SIG-M5 (cell line): ENCODE measurements at places on chromosomes 1 and 21.

- DNase-seq = no peak
Observed at GRCh38 chr1:147496571-147497210, 44.6 kb upstream of the BCL9 start.

GRCh38 chr1:17328855-17329254 lies 20.9 kb downstream of the PADI4 start:
- no peak for DNase-seq

DNA sequence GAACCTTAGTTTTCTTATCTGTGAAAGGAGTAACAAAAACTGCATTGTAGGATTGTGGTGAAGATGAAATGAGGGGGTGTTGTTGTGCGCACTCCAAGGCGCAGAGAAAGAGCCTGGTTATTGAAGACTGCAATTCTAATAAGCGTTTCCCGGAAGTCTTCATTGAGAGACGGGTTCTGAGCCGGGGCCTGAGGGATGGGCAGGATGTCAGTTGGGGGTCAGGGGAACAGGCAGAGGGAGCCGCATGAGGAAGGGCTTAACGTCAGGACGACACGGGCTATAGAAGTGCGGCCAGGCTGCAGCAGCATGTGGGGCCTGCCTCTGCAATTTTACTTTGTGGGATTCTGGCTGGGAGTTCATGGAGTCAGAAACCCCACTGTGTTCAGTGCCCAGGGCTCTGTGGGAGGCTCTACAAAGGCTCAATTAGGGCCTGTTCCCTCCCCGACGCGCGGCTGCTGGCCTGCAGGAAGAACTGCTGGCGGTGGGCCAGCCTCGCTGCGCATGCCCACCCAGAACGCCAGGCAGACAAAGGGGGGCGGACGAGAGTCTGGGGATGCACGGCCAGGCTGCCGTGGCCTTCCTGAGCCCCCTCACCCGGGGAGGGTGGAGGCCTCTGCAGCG lies 20.7 kb downstream of the TRIM62 start:
- DNase-seq = no peak

DNA sequence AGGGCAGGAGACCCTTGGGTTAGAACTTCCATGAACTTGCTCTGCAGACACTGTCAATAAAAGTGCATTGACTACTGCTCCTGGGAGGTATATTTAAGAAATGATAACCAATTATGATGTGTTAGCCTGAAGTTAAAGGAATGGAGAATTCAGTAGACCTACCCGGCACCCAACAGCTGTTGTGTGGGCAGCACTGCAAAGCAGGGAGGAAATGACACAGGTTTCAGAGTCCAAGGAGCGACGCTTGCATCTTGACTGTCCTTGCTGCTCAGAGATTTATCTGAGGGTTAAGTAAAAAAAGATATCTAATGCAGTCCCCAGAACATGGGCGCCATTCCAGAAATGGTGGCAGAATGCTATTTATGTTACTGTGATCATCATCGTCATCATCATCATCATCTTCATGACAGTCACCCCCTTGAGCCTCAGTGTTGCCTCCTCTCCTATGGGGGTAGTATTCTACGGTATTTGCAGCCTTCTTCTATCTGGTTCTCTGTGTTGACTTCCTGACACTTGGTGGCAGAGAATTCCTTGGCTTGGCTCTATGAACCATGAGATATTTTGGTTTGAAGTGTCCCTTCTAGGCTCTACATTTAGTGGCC lies 225.9 kb downstream of the KAZN start:
- no peak for DNase-seq

- no peak for DNase-seq
Observed at GRCh38 chr1:36847761-36848160, 186.6 kb downstream of the GRIK3 start.

DNA sequence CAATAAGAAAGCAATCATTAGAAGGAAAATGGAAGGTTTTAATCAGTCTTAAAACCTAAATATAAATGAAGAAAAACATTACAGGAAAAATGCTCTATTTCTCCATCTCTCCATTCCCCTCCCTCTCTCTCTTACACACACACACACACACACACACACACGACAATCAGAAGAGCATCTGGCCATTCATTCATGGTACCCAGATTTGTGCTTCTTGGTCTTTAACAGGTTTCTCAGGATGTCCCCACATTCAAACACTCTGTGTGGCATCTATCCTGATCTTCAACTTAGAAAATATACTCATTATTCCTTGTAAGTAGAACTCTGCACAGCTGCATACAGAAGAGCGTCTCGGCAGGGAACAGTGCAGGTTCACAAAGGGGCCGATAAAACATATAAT lies 779 bp downstream of the LRRC40 start:
- DNase-seq = no peak

DNA sequence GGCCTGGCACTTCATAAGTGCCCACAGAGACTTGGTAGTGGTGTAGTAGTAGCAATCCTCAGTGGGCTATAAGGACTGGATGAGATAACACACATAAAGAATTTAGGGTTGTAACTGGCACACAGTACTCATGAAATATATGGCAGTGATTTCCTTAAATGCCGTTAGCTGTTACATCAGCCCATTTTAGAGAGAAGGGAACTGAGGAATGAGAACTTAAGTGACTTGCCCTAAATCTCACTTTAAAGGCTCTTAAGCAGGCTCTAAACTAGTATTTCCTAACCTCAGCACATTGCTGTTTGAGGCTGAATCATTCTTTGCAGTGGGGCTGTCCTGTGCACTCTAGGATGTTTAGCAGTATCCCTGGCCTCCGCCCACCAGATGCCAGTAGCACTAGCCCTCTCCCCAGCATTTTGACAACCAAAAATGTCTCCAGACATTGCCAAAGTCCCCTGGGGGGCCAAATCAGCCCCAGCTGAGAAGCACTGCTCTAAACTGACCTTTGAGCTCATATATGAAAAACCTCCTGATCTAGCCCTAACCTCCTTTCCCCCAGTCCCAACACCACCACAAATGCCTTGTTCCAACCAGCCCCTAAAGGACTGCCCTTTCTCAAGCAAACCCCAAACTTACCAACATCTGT lies 11.6 kb downstream of the CAMK2N1 start:
- no peak for DNase-seq

DNA sequence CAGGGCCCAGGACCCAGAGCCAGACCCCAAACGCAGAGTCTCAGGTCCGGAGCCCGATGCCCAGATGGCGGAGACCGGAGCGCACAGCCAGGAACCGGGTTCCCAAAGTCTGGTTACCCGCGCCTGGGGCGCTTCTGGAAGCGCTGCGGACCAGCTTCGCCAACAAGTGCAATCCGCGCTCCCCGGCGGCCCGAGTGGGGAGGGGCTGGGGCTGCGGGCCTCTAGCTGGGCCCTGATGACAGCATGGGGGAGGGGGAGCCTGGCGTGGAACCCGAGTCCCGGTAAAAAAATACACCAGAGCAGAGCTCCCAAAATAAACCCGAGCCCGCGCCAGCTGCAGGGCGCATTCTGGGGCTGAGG lies 494 bp downstream of the NT5C1A start:
- DNase-seq = no peak

DNA sequence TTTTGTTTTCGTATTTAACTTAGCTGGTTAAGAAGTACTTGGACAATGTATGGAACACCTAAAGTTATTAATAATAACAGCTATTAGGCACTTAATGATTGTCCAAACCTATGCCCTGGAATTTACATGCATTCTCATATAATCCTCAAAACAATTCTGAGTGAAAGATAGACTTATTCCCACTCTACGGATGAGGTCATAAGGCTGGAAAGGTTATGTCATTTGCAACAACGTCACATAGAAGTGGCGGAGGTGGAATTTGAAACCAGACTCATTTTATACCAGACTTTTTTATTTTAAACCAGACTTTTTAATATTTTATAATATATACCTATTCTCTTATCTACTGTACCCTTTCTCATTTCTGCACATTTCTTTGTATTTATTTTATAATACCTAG lies 8.4 kb downstream of the LRRC8D start:
- no peak for DNase-seq

DNA sequence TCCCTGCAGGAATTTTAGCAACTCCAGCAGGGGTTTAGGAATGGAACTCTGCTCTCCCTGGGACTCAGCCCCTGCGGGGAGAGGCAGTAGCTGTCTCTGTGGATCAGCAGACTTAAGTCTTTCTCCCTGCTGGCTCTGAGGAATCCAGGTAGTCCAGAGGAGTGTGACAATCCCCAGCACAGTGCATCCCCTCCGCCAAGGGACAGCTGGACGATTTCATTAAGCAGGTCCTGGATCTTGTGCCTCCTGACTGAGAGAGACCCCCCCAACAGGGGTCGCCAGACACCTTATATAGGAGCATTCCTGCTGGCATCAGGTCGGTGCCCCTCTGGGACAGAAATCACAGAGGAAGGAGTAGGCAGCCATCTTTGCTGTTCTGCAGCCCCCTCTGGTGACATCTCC lies 30.6 kb downstream of the AKT3 start:
- DNase-seq = no peak

DNA sequence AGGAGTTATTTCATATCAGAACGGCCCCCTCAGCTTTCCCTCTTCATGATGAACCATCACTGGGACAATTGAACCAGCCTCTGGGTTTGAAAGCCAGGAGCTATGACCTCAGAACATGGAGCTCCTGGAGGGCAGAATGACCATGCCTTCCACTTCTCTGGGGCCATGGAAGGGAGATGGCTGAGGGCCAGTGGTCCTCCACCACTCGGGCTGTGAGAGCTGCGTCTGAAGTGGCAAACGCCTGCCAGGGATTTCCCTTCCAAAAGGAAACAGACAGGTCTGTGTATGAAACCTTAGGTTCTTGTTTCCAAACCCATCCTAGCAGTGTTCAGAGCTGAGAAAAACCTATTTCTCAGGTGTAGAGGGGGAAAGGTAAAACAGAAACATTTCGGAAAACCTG lies 22.5 kb downstream of the PKP1 start:
- no peak for DNase-seq

GRCh38 chr1:25643929-25644328 lies 27.3 kb downstream of the MAN1C1 start:
- DNase-seq = no peak

DNA sequence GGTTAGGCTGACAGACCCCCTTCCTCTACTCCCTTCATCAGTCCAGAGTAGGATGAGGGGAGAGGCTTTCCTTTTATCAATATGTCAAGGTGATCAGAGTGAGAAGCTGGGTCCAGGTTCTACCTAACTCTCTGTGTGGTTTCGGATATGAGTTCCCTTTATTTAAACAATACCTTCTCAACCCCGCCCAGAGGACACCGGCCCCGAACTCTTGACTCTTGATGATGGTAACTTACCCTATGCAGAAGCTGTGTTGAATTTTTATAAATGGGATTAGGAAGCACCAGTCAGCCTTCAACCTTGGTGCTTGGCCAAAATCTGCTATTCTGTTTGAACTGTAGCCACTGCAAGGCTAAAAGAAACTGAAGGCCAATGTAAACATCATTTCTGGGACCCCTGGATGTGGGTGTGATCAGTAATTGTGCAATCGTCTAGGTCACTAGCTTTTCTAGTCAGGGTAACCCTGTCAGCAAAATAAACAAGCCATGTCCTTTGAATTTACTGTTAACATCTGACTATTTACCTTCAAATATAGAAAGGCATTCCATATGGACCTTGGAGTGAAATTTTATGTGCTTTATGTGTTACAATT lies 398.3 kb downstream of the SEC16B start:
- no peak for DNase-seq
